ENCODE measurements at places on chromosomes 13 and 19. TPM values are rescaled to one million over a fixed set of nuclear protein-coding genes. Genes with fewer than 3 reads are reported as not detected.

The OR2Z1 gene
- total RNA-seq: not detected

The PSG6 gene
- total RNA-seq: not detected

The ZNF296 gene
- not detected for total RNA-seq

The NXNL1 gene
- total RNA-seq: not detected

The FGF21 gene
- total RNA-seq: not detected

The ZNF17 gene
- 17.4 TPM for total RNA-seq

The TNFSF9 gene
- total RNA-seq: not detected

The TNNI3 gene
- total RNA-seq: not detected

The IL4I1 gene
- total RNA-seq: 0.36 TPM

The TRPC4 gene
- 5.3 TPM for total RNA-seq

The ACER1 gene
- not detected for total RNA-seq

The LACC1 gene
- total RNA-seq: 4.4 TPM

The ZNF628 gene
- total RNA-seq: 0.28 TPM

The KLK3 gene
- not detected for total RNA-seq

The ZNF681 gene
- total RNA-seq: 0.83 TPM

The TMTC4 gene
- total RNA-seq: 13.1 TPM

The TLE5 gene
- total RNA-seq: 119 TPM

The CYP4F11 gene
- total RNA-seq: not detected

The GARIN5A gene
- not detected for total RNA-seq

The CATSPERD gene
- not detected for total RNA-seq

The TEX26 gene
- not detected for total RNA-seq

The NBEA gene
- total RNA-seq: 2.2 TPM

The MAG gene
- total RNA-seq: not detected

The DOHH gene
- total RNA-seq: 4.2 TPM

The LRRC4B gene
- total RNA-seq: not detected

The EID2 gene
- 6.9 TPM for total RNA-seq

The MBD3L2 gene
- total RNA-seq: not detected

The INSL3 gene
- not detected for total RNA-seq

The ZNF471 gene
- total RNA-seq: 2.3 TPM

The NTN5 gene
- not detected for total RNA-seq

The DPF1 gene
- total RNA-seq: 4.2 TPM

The CDC16 gene
- 52.8 TPM for total RNA-seq

The IGFL2 gene
- total RNA-seq: not detected

The SLC7A10 gene
- total RNA-seq: not detected

The MCEMP1 gene
- not detected for total RNA-seq

The UBE2L5 gene
- total RNA-seq: 0.18 TPM

The APOE gene
- 0.18 TPM for total RNA-seq

The FFAR3 gene
- not detected for total RNA-seq

The C1QTNF9B gene
- 0.56 TPM for total RNA-seq

The SLC15A1 gene
- not detected for total RNA-seq
